ENCODE measurements at places on chromosomes 12 and 14.

DNA sequence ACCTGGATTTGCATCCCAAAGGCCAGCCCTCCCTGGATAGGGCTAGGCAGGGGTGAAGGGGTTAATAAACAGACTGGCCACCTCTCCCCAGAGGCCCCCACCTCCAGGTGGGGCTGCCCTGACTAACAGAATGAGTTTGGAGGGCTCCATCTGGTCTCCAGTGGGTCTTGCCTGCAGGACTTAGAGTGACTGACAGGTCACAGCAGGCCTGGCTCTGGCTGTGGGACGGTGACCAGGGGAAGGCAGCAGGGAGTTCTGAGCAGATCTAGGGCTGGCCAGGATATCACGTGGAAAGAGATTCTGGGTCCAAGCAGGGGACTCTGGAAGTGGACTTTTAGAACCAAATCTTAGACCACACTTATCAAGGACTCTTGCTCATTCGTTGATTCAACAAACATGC is 40.9 kb upstream of the LHX5 start:
- DNase-seq = no peak

DNA sequence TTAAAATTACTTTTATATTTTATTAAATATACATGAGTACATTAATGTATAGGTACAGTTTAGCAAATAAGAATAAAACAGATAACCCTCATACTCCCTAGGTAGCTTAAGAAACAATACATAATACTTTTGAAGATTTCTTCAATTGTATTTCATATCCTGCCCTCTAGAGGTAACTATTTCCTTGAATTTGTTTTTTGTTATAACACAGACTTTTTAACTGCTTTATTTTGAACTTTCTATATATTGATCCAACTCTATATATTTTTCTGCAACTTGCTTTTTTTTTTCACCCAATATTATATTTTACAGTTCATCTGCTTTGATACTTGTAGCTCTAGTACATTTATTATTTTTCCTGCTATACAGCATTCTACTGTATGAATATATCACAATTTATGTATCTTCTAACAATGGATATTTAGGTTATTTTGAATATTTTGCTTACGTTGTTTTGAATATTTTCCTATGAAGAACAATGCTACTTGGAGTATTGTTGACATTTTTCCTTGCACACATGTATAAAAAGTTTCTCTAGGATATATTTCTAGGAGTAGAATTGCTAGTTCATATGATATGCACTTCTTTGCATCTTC is 72.8 kb upstream of the ABCD2 start:
- peak; percentile 1 for DNase-seq

GRCh38 chr14:56903304-56903969 is 93.2 kb upstream of the OTX2 start:
- no peak for DNase-seq

DNA sequence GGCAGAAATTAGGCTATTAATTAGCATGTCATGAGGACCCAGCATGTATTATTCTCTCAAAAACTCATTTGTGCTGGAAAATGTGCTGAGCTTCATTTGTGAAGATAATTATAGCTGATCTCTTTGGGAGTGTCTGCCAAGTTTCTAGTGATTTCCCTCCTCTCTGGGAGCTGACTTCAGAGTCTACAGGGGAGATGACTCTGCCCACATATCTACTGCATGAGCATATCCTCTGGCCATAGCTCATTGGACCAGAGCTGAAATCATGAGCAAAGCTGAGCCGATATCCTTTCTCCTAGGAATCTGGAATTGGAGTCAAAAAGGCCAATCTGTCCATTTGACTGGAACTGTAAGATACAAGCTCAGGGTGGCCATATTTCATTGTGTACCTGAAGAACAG is 5.9 kb downstream of the CCDC198 start:
- peak; percentile 17 for DNase-seq

Data from foreskin fibroblast (primary cell).